ENCODE measurements at places on chromosomes 13 and 19.

GRCh38 chr13:31000889-31001288 is 68.4 kb downstream of the TEX26 start:
- DNase-seq, result no peak

DNA sequence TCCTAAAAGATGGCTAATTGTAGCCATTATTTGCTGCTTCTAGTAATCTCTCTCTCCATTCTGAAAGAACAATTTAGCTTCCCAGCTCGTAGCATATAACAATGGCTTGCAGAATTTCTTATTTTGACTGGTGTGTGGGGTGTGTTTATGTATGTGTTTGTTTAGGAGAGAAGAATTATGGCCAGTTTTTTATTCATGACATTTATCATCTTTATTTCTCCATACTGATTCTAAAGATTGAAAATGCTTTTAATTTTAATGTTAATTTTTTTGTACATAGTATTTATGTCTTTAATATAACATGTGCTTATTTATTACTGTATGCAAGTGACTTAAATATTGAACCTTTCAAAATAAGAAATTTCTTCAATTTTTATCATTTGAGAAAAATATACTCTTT is 115.8 kb upstream of the TMTC4 start:
- DNase-seq, result no peak

- DNase-seq, result no peak
These were observed 23.5 kb upstream of the MIER2 start for GRCh38 chr19:367963-368629.

- DNase-seq, result peak; percentile 79
These were observed 8.1 kb upstream of the ATG4D start for GRCh38 chr19:10535613-10536012.

GRCh38 chr13:23609414-23609760 is 39.2 kb downstream of the TNFRSF19 start:
- DNase-seq, result no peak

- peak; percentile 26 for DNase-seq
These were observed 562.8 kb downstream of the SLITRK6 start for GRCh38 chr13:85236413-85236812.

DNA sequence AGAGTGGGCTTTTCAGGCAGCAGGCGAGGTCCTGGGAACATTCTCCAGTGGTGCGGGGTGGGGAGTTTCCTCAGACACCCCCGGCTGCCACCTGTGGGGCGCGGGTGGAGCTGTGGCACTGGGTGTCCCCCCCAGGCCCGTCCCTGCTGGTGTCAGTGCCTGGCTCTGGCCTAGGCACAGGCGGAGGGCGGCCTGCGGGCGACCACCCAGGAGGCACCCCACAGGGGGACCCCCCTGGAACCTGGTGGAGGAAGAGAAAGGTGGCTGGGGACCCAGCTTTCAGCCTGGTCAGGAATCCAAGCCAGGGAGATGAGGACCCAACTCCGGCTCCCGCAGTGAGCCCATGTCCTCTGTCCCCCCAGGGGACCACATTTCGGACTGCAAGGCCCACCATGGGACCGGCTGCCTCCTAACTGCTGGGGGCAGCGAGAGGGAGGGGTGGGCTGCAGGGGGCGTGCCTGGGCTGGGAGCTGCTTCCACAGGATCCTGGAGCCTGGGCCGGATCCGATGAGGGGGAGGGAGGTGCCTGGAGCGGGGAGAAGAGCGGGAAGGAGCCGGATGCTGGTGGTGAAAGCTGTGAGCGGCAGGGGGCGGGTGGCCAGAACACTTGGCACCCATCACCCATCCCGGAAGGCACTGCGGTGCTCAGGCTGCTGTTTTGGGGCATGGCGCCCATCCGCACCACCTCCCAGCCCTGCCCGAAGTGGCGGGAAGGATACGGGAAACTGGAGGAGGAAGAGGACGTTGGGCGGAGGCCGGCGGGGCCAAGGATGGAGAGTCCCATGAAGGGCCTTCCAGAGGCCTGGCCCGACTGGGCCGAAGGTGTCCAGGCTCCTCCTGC is 5.5 kb upstream of the CTXN1 start:
- no peak for DNase-seq

DNA sequence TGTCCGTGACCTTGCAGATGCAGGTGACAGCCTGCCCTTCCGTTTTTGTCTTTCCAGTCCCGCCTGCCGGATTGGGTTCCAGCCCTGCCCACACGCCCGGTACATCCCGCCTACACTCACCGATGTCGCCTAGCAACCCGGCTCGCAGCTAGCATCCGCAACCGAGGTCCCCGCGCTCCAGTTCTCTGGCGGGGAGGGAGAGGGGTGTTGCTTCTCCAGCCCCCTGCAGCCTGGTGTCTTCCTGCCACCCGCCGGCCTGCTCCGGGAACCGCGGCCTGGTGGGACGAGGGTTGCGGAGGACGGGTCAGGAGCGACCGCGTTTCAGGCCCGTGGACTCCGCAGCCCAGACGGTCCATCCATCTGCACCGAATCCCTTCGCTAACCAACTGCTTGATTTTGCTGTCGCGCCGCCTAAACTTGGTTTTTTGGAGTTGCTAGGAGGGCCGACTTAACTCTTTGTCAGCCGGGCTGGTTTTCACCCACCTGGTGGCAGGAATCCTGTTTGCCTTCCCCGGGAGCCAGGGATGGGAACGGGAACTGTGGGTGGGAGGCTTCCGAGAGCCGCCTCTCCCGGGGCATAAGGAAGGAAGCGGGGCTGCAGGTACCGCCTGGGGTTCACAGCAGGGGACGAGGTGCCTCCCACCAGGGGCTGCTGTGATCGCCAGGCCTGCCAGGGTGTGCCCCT is 15.4 kb upstream of the MATK start:
- DNase-seq, result no peak

- no peak for DNase-seq
These were observed 22.5 kb downstream of the ZDHHC20 start for GRCh38 chr13:21436582-21436981.
